ENCODE measurements at places on chromosomes 16 and 17.

- DNase-seq = no peak
These were observed 17.0 kb upstream of the ABCA8 start for GRCh38 chr17:68972119-68972704.

GRCh38 chr16:78183437-78184237 is 84.2 kb downstream of the WWOX start:
- no peak for DNase-seq

GRCh38 chr16:66598111-66598510 is 6.4 kb upstream of the CMTM3 start:
- DNase-seq = no peak

- DNase-seq = no peak
These were observed 46.7 kb downstream of the HAPSTR1 start for GRCh38 chr16:9138021-9138680.

DNA sequence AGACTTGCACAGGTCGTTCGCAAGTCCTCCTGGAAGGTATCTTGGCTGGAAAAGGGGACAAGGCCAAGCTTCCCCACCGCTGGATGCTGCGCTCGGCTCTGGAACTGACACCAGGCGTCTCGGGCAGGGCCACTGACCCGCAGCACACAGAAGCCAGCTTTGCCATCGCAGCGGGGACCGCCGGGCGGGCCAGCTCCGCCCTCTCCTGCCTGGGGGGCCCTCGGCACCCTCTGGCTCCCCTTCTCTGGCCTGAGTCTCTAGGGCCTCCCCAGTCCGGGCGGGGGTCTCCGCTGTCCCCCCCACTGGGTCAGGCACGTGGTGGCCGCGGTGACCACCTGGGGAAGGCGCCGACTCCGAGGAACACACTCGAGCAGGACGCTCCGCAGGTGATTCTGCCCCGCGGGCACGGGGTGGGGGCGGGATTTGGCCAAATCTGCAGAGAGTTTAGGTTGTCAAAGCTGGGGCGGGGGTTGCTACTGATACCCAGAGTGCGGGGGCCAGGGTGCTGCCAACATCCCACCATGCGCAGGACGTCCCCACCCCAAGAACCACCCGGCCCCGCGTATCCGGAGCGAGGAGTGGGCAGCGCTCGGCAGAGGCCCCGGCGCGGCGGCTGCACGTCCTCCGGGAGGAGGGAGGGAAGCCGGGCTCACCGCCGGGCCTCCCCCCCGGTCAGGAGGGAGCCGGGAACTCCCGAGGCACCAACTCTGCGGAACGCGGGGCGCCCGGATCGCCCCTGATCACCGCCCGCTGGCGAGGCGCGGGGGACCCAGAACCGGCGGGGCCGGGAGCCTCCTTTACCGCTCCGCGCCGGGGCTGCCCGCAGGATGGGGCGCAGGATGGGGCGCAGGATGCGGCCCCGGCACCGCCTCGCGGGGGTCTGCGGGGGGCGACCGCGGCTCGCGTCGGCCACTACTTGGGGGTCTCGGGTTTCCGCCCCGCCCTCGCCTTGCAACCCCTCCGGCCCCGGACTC is 744 bp upstream of the METRNL start:
- peak; percentile 22 for DNase-seq

DNA sequence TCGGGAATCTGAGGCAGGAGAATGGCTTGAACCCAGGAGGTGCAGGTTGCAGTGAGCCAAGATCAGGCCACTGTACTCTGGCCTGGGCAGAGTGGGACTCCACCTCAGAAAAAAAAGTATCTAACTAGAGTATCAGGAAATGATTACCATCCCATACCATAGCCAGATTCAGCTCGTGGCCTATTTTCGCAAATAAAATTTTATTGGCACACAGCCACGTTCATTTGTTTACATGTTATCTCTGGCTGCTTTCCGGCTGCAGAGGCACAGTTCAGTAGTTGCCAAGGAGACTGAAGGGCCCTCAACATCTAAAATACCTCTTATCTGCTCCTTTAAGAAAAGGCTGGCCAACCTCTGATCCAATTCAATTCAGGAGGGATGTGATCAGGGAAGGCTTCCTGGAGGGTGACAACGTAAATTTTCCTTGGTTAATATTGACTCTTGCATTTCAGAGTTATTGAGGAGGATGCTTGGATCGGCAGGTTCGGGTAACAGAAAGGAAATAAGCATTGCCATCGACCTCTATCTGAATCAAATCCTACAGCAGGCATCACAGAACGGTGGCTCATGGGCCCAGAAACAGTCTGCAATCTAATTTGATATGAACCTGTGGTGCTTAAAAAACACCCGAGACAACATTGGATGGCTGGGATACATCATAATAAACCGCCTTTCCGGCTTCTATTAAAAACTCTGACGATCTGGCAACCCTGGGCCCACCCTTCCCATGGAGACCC is 73.8 kb downstream of the XYLT1 start:
- DNase-seq = no peak

DNA sequence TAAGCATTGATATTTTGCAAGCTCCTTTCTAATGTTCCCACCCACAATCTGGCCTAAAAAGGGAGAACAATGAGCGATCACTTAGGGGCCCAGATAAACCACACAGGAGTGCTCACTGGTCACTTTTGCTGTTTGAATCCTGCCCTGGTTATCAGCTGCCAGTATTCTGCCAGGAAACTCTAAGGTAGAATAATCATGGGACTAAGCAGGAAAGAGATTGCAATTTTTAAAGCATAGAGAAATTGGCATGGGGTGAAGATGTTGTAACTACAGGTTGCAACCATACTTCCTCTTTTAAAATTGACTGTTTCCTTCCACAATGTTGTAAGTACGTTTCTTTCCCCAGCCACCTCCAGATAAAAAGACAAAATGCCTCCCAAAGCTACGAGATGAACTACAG is 251.2 kb upstream of the CDH11 start:
- no peak for DNase-seq

- DNase-seq = no peak
These were observed 28.3 kb upstream of the TENT4B start for GRCh38 chr16:50124769-50125168.

DNA sequence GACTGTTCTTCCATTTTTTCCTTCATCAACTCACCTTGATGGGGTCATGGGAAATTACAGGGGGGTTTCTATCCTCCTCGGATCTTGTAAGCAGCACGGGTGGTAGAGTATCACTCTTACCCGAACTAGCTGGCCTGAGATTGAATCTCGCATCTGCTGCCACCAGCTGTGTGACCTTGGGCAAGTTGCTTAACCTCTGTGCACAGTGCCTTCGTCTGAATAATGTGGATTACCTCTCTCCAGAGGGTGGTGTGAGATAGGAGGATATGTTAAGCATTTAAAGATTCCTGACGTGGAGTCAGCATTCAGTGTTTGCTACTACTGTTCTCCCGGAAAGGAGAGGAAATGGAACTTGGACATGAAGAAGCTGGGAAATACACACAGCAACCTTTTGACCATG is 24.4 kb downstream of the LASP1 start:
- no peak for DNase-seq

DNA sequence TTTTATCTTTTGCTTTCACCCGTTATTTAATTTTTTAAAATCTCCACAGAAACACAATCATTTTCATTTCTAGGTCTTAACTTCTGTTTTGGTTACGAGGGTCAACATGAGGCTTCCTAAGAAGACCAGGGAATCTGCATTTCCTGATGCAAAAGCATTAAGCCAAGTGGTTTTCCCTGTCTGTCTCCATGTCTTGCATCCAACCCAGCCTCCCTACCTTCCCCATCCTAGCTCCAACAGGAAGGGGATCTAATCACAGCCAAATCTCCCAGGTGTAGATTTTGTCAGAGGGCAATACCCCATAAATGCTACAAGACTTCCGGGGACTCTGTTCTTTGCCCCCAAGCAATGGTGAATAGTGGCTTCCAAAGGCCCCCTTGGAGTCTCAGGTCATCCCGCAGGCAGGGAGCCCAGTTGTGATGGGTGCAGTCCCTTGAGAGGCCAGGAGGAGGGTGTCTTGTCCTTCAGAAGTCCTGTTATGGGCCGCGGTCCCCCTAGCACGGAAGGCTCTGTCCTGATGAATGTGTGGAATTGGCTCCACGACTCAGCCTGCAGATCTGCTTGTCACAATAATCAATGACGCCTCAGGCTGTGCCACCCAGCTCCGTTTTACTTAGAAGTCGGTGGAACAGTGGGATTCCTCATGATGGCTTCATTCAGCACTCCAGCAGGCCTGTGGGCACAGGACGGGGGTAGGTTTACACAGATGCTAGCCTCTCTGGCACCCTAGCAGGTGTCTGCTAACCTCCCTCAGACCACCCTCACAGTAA is 141.1 kb downstream of the RGS9 start:
- DNase-seq = peak; percentile 9

DNA sequence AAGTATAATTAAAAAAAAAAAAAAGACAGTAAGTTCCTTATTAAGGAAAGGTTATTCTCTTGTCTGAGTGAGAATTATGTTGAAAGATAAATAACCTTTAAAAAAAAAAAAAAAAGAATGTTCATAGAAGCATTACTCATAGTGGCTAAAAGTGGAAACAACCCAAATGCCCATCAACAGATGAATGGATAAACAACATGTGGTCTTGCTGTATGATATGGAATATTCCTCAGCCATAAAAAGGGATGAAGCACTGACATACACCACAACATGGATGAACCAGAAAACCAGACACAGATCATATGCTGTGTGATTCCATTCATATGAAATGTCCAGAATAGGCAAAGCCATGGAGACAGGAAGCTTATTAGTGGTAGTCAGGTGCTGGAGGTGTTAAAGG is 9.2 kb upstream of the CCNF start:
- no peak for DNase-seq

DNA sequence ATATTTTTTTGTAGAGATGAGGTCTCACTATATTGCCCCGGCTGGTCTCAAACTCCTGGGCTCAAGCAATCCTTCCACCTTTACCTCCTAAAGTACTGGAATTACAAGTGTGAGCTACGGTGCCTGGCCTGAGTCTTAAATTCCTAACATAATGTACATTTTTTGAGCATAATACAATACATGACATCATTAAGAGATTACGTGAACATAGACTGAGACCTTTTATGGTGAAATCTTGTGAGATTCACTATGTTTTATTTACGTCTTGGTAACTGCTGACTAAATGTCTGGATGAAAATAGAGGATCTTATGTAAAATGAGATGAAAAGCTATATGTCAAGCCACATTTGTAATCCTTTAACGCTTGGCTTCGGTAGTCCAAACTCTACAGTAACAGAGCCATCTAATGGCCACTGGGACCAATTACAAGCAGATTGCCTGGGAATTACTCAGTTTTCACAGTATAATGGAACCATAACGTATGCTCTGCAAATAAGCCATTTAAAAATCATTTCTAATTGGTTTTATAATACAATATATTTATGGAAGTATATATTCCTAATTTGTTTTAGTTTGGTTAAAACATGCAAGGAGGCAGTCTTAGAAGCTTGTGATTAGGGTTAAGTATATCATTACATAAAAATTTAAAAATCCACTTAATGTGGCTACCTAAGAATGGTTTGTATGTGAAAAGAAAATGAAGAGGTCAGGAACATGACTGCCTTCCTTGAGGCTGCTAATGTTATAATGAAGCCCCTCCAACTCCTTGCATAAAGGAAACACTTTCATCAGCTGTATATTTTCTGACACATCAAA is 8.1 kb upstream of the EFCAB13 start:
- peak; percentile 61 for DNase-seq

- DNase-seq = no peak
These were observed 71.8 kb downstream of the LMF1 start for GRCh38 chr16:898761-899682.

DNA sequence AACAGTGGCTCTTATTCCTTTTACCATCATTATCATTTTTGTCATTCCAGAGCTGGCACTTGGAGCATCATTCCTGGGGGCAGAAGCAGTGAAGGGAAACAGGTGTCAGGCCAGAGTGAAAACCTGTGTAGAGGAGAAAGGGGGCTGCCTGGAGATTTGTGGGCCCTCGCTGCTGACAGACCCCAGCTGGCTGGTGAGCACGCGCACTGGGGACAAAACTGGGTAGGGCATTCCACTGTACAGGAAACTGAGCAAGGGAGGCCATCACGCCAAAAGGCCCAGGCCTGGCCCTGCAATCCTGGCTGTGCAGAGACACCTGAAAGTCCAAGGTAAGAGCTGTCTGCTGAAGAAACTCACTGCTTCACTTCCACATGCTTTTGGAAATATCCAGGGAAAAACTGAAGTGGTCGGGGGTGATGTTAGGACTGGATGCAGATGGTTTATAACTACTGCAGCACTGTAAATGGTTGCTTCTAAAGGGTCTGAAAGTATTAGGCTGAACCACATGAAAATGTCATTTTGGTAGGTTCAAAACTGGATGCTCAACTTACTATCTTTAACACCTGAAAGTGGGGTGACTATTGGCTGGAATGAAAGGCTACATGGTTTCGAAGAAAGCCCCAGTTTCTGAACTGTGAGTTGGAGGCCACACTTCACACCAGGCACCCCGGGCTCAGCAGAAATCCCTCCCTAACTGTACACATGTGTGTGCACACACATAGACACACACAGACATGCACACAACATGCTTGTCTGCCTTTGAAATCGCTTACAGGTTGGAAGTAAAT is 225.0 kb downstream of the C16orf78 start:
- DNase-seq = no peak

DNA sequence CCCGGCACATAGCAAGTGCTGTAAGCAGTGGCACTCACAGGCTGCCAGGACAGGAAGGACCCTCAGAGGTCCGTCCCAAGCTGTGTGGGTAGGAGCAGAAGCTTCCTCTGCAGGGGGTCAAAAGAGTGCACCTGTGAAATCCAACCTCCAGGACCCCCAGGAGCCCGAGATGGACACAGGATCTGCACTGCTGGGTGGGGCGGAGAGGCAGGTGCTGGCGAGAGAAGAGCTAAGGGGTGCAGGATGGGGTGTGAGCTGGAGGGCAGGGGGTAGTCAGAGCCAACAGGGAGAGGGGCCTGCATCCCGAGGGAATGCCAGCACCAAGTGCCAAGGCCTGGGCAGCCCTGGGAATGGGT is 650 bp upstream of the AANAT start:
- DNase-seq = no peak

- no peak for DNase-seq
These were observed 67.5 kb downstream of the SEC14L1 start for GRCh38 chr17:77208217-77208808.

DNA sequence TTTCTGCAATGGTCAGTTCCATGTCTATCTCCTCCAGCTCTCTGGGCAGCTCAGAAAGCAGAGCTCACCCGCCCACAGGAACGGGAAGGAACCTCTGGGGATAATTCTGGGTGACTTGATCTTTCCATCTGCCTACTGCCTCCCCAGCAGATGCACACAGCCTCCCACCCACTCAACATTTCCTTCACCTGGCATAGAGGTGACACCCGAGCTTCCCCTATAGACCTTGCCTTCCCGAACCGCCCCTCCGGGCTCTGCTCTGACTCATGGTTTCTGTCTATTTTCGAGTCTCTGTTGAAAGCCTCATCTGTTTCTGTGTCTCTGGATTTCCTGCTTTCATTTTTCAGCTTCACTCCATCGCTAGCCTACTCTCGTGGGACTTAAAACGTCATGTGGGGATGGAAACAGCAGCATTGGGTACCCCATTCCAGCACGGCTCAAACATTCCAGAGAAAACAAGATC is 11.4 kb downstream of the GGA3 start:
- DNase-seq = no peak

GRCh38 chr16:57533431-57534336 is 2.7 kb downstream of the CCDC102A start:
- DNase-seq = peak; percentile 44
